ENCODE measurements at places on chromosomes 2 and 18. TPM values are rescaled to one million over a fixed set of nuclear protein-coding genes. Genes with fewer than 3 reads are reported as not detected.

DNA sequence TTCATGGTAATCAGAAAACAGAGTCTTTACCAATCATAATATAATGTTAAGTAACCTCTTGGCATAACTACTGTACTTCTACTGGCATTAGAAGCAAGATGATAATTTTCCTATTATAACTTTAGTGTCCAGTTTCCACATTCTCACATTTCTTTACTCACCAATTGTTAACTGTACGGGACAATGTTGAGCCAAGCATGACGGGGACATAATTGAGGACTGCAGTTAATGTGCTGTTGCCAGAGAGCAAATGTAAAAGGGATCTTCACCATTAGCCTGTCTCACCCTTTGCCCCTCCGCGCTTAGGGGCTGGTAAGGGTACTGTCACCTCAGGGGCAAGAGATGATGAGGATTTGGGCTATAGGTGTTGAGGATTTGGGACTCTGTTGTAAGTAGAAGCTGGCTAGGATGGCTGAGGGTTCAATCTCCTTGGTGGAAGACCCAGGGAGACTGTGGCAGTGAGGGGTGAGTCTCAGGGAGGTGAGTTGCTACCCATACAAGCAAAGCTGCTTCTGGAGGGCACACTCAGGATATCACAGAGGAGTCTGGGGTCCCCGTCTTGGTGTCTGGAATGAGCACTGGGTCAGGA is 54.4 kb upstream of the IL1RL1 start:
- DNase-seq = no peak

Gene IAH1
- total RNA-seq = 45.2 TPM

Gene SLC5A7
- 0.05 TPM for total RNA-seq

Gene IL37
- not detected for total RNA-seq

DNA sequence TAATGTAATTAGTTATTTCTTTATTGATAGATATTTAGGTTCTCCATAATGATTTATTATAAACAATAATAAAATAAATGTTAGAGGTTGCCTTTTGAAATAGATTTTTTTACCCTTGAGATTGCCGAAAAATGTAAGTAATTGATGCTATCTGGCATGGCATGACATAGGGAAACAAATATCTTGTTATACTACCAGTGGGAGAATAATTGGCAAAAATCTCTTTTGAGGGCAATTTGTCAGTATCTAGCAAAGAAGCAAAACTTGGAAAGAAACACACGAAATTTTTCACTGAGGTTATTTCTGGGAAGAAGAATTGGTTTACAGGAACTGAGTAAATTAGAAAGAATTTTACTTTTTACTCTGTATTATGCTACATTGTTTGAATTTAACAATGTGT is 547.2 kb upstream of the SETBP1 start:
- no peak for DNase-seq

DNA sequence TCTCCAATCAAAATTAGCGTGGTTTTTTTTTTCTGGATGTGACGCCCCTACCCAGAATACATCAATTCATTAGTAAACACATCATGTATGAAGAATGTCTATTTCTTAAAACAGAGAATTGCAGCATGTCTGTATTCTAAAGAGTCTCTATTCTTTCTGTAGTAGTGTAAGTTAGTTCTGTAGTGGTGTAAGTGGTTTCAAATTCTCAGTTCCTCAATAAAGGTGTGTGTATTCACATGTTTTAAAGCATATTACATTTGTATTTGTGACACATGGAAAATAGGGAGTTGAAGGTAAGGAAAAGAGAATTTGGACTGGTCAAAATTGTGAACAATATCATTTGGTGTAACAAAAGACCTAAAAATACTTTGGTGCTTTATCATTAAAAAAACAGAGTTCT is 8.0 kb upstream of the GPR75 start:
- no peak for DNase-seq

DNA sequence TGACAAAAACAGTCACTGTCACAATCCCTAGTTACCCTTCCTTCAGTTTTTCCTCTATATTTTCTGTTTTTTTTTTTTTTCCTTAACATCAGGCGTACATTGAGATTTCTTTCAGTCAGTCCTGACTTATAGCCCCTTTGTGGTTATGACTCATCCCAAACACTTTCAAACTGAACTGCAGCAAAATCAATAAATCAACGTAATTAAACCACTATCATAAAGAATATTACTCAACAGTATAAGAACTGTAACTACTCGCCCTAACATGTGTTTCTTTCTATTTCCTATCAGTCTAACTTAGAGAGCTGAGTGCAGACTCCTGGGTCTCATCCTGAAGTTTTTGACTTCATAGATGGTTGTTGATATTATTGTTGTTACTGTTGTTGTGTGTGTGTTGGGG is 523.5 kb downstream of the LRRTM4 start:
- no peak for DNase-seq

GRCh38 chr18:62760403-62760734 is 45.0 kb downstream of the PHLPP1 start:
- no peak for DNase-seq

Gene FTCDNL1
- 1.1 TPM for total RNA-seq

DNA sequence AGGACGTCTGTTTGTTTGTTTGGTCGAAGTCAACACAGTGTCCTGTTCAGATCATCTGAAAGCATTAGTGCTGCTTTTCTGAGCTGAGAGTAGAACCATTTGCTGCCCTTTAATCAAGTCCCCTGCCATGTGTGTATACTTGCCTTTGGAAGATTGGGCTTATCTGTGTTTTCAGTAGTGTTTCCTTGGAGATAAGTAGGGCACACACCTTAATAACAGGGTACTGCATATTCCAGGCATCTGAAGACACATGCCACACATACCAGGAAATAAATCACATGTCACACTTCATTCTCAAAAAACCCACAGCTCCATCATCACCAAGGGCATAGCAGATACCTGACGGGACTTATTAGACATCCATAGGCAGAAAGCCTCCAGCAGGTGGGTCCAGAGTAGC is 157.4 kb downstream of the SOX11 start:
- DNase-seq = no peak

- no peak for DNase-seq
These were observed 171.0 kb downstream of the SRBD1 start for GRCh38 chr2:45439788-45440773.

Gene MEP1B
- total RNA-seq = not detected

DNA sequence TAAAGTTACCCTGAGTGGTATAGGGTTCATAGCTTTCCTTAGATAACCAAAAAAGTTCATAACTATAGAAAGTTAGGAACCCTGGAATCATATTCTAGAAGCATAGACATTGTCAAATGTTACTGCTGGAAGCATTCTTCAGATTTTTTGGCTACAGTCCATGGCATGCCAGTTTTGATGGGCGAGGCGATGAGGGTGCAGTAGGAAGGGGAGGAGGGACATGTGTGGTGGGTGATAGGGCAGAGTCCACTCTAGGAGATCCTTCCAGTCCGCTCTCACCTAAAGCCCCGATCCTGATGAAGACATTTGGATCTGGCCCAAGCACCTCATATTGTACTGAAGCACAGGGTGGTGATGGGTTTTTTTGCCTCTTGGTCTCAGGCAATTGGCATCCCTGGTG is 91.8 kb downstream of the HRH4 start:
- DNase-seq = no peak

GRCh38 chr2:83584672-83585071 is 874.4 kb downstream of the SUCLG1 start:
- no peak for DNase-seq

- DNase-seq = no peak
These were observed 284.1 kb downstream of the IRS1 start for GRCh38 chr2:226515344-226516055.

GRCh38 chr18:41881285-41881684 is 73.7 kb upstream of the PIK3C3 start:
- DNase-seq = no peak

Gene OTX1
- total RNA-seq = not detected

GRCh38 chr2:120348737-120349439 is 3.0 kb downstream of the INHBB start:
- DNase-seq = no peak

GRCh38 chr2:2800697-2801096 is 469.6 kb upstream of the MYT1L start:
- DNase-seq = no peak

Gene GPR155
- 10.4 TPM for total RNA-seq

DNA sequence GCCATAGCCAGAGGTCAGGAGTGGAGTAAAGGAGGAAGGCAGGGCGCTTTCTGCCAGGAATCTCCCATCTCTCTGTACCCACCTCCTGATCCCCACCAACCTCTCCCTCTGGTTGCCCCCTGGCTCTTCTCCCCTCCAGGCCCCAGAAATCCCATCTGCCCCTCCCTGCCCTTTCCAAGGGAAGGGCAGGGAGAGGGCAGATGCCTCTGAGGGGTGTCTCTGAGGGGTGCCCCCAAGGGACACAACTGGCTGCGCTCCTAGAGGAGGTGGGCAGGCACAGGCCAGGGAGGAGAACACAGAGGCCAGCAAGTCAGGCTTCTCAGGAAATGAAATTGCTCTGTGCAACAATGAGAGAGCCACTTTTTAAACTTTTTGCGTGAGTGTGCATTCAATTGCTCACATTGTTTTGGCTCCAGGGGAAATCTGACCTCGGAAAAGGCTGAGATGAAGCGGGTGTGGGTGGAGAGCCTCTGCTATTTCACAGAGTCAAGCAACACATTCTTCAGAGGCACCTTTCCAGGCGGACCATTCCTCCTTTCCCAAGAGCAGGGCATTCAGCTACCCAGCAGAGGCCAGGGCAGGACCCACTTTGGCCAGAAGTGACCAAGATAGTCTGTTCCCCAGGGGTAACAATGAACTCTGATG is 125.5 kb downstream of the SMAD7 start:
- peak; percentile 55 for DNase-seq

Gene CD28
- total RNA-seq = 3.8 TPM

DNA sequence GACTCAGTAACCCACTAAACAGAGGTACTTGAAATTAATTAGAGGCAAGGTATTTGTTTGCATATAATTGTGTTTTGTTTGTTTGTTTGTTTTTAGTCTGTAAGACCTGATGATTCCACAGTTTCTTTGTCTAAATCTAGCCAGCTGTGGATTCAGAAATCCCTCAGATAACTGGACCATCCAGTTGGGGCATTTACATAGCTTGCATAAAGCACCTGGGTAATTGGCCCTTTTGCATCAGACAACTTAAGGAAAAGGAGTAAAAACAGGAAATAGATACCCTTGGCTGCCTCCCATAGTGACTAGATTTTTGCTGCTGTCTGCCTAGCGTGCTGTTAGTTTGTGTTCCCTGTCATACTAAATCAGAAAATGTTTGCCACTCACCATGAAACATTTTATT is 46.6 kb upstream of the XIRP2 start:
- no peak for DNase-seq

DNA sequence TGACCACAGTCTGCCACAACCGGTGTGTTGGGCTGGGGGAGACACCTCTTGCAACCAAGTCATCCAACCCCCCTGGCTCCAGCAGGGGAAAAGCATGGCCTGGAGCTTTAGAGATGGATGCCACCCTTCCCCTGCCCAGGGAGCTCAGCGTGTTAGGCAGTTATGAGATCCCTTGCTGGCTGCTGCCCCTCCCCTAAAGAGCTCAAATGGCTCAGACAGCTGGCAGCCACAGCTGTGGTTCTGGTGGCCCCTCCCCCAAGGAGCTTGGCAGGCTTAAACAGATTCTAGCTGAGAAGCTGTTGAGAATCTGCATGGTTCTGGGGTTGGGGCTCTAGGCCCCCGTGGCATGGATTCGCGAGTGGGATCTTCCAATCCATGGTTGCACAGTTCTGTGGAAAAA is 64.7 kb downstream of the TEX51 start:
- DNase-seq = no peak

Gene FAM136A
- 24.7 TPM for total RNA-seq

Gene IFIH1
- 11.1 TPM for total RNA-seq

- no peak for DNase-seq
These were observed 5.7 kb downstream of the CHPF start for GRCh38 chr2:219537657-219538488.

GRCh38 chr2:240949791-240950705 is 43.9 kb downstream of the CROCC2 start:
- no peak for DNase-seq

Gene MPP4
- 0.38 TPM for total RNA-seq

Gene CERKL
- total RNA-seq = not detected

GRCh38 chr2:138474100-138474825 is 27.3 kb upstream of the SPOPL start:
- DNase-seq = no peak

- DNase-seq = peak; percentile 42
These were observed 6.7 kb downstream of the GYPC start for GRCh38 chr2:126662621-126663020.

DNA sequence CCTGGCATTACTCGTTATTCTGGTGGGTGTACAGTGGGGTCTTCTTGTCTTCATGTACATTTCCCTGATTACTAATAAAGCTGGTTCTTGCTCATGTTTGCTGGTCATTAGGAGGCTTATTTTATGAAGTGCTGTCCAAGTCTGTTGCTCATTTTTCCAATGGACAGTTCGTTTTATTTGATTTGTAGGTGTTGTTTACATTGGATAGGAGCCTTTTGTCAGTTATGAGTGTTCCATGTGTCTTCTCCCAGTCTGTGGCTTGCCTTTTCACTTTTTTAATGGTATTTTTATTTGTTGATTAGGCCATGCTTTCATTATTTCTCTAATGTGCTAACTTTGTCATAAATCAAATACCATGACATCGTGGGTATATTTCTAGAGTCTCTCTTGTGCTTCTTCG is 51.9 kb downstream of the CEP192 start:
- DNase-seq = no peak

Gene MBD2
- total RNA-seq = 84.0 TPM

Gene CHRNG
- total RNA-seq = not detected

DNA sequence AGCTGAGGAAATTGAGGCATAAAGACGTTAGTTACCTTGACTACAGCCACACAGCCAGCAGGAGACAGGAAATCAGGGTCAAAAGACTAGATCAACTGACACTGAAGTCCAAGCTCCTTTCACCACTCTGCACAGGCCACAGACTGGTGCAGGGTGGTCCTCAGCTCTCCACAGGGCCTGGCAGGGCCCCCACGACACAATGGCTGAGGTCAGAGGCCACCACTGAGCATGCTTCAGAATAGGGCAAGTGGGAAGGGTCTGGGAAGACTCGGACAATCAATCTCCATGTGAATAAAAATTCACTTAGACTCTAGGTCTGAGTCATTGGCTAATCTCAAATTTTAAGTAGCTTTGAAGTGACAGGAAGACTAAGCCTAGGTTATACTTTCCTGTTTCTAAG is 201.7 kb downstream of the ALK start:
- DNase-seq = no peak

Gene TBR1
- not detected for total RNA-seq

DNA sequence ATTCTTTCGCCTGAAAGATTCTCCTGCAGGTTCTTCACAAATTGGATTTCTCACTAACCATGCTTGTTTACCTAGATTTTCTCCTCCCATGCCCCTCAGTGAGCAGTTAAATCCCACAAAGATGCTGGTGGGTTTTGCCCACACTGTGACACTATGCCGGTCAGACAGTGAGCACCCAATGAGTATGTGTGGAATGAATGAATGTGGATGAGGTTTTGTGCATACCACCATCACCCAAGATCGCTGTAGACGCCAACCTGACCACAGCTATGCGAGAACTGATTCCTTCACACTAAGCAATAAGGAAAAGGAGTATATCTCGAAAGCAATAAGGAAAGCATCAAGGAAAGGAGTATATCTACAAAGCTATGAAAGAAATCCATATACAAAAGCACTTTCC is 116.7 kb downstream of the PID1 start:
- no peak for DNase-seq
